T47D (cell line): ENCODE measurements at places on chromosomes 2 and 18.
A peak's percentile ranks its signal among the peaks of the same experiment; 100 is the strongest.

GRCh38 chr2:102303589-102303988 is 7.8 kb upstream of the IL1RL1 start:
- DNase-seq, result no peak

GRCh38 chr2:112832841-112833638 is 3.5 kb downstream of the IL1B start:
- DNase-seq, result no peak

- no peak for DNase-seq
Observed at GRCh38 chr18:58128381-58129374, 84.7 kb downstream of the NEDD4L start.

DNA sequence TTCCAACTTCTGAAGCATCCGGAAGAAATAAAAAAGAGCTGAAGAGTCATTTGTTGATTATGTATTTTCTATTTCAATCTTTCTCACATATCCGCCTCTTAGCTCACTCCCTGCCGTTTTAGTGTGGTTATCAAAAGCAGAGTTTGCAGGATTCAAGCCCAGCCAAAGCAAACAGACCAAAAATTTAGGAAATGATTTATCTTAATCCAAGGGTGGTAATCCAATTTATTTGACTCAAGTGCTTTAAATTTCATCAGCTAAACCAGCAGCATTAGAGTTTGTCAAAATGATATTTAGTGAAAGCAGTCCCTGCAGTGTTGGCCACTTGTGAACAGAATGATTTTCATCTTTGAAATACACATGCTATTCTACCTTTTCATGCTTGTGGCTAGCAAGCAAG is 129.3 kb upstream of the CCDC68 start:
- DNase-seq, result no peak

- no peak for DNase-seq
Observed at GRCh38 chr2:3839476-3839875, 136.1 kb downstream of the DCDC2C start.

GRCh38 chr2:144516981-144517865 is 2.7 kb downstream of the ZEB2 start:
- no peak for DNase-seq

- no peak for DNase-seq
Observed at GRCh38 chr18:77062518-77063003, 70.0 kb downstream of the MBP start.

GRCh38 chr2:113136828-113137775 is 9.7 kb downstream of the IL1RN start:
- DNase-seq, result peak; percentile 37

GRCh38 chr2:134155134-134155533 is 98.7 kb upstream of the MGAT5 start:
- no peak for DNase-seq

DNA sequence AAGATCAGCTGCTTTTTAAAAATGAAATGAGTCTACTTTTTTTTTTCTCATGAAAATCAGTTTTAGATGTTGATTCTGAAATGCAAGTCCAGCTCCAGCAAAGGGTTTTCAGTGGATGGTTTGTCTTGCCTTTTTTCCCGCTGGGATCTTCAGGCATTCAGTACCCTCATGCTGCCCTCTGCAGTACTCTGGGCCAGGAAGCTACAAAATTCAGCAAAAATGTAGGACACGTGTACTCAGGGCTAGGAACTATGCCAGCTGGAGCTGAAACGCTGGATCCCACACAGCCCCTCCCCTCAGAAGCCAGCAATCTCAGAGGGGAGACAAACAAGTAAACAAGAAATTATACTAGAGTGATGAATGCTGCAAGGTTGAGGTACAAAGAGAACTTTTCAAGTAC is 97.3 kb downstream of the MMADHC start:
- no peak for DNase-seq

GRCh38 chr2:9410108-9410507 is 13.2 kb downstream of the ITGB1BP1 start:
- no peak for DNase-seq

- DNase-seq, result no peak
Observed at GRCh38 chr2:29066271-29066860, 8.0 kb downstream of the PCARE start.

GRCh38 chr2:147096671-147097070 is 748.2 kb upstream of the ACVR2A start:
- no peak for DNase-seq

GRCh38 chr18:49026501-49027373 is 76.0 kb upstream of the SMAD7 start:
- DNase-seq, result no peak

DNA sequence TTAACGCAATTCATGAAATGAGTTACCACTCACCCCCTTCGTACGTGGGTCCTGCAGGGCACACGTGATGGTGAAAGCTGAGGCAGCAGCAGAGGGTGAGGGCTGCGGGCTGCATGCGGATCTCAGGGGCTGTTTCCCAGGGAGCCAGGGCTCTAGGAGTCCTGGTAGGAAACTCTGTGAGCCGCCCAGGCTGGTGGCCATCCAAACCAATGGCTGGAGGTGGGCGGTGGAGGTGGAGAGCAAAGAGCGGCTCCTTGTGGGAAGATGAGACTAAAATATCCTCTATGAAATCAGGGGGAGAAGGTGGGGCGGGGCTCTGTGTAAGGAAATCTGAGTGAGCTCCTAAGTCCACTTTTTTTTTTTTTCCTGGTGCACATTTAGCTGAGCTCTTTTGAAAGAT is 120.1 kb upstream of the SLC1A4 start:
- no peak for DNase-seq

GRCh38 chr2:179605341-179605740 is 256.1 kb downstream of the ZNF385B start:
- no peak for DNase-seq

GRCh38 chr2:223784221-223784772 is 53.1 kb downstream of the AP1S3 start:
- no peak for DNase-seq

DNA sequence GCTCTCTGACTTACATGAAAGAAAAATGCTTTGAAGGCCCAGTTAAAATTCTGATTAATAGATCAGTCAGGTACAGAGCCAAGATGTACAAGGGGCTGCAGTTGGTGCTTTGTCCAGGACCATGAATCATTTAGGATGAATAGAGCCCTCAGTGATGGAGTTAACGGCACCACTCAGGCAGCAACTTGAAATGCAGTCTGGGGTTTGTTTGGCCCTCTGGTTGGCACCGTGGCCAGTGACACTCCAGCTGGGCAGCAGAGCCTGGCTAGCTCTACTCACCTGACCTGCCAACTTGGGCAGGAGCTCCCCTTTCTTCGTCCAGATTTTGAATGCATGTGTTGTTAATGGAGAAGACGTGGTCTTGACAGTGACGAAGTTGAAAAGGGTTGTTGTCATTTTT is 493.0 kb upstream of the ACVR2A start:
- no peak for DNase-seq

- no peak for DNase-seq
Observed at GRCh38 chr2:159144776-159145614, 141.5 kb downstream of the WDSUB1 start.

GRCh38 chr2:105776560-105776928 is 31.8 kb downstream of the NCK2 start:
- DNase-seq, result no peak

- DNase-seq, result no peak
Observed at GRCh38 chr2:164761737-164762460, 79.7 kb downstream of the COBLL1 start.

DNA sequence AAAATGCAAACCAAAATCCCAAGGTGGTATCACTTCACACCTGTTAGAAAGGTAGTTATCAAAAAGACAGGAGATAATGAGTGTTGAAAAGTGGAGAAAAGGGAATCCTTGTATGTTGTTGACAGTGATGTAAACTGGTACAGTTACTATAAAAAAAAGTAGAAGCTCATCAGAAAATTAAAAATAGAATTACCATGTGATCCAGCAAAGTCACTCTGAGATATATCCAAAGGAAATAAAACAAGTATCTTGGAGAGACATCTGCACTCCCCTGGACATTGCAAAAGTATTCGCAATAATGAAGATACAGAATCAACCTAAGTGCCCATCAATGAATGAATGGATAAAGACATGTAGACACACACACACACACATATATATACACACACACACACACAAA is 208.3 kb upstream of the PIEZO2 start:
- no peak for DNase-seq

DNA sequence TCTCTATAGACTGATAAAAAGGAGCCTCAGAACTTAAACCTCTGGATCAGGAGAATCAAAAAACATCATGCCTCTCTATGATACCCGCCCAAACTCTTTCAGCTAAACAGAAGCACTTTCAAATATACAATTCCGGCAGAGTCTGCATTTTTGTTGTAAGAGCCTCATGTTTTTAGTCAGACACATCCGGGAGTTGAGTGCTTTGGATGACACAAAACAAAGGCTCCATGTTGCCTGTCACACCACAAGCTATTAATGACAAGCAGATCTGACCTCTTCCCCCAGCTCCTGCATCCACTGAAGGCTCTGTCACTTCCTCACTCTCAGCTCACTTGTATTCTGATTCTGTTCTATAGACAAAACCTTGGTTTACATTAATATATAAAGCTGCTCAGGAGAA is 33.2 kb downstream of the SLC38A11 start:
- no peak for DNase-seq

DNA sequence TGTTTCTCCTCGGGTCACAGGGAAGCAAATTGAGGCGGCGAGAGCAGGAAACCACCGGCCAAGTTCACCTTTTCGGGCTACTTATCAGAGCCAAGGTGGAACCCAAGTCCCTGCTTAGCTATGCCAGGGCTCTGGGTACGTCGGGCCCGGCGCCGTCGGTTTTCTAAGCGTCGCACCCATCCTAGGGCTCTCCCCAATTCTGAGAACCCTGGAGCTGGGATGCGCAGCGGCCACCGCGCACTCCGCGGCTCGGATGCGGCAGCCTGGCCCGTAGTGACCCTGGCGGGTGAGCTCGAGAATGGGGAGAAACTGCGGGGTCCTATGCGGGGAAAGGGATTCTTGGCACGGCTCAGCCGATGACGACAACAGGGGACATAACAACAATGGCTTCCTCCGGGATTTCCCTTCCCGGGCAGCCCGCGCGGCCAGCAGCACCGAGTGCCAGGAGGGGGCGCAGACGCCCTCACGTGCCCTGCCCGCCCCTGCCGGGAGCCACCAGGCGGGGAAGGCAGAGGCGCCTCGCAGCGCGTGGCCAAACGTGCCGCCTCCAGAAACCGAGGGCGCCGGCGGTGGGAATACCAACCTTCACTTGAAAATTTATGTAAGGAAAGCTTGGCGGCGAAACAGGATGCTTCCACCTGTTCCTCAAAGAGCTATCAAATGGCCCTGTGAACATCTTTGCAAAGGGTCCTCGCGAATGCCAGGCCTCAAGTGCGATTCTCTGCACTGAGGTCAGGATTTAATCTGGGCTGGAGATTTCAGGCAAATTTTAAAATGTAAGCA is 2.1 kb upstream of the SLC30A3 start:
- DNase-seq, result peak; percentile 49

GRCh38 chr2:188898261-188898660 is 75.9 kb upstream of the COL3A1 start:
- no peak for DNase-seq

DNA sequence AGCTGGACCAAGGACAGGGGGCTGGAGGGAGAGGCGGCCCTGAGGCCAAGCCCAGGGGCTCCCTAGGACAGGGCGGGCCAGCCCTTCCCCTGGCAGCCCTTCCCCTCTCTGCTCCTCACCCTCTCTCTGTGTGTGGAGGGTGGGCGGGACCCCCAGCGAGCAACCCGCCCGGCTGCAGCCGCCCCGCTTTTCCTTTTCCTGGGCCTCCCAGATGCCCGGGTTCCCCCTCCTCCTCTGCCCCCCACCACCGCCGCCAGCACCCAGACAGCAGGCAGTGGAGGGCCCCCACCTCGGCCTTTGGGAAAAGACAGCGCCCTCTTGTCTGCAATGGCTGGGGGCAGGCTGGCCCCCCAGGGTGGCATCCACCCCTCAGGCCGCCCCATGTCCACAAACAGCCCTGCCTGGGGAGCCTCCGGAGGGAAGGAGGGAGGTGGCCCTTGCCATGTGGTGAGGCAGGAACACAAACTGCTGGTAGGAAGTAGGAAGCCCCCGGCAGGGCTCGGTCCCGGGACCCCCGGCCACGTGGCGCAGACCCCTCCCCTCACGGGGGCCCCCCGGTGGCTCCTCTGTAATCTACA is 135.1 kb upstream of the CTDP1 start:
- DNase-seq, result no peak

- no peak for DNase-seq
Observed at GRCh38 chr2:70988151-70988550, 6.5 kb downstream of the TEX261 start.

DNA sequence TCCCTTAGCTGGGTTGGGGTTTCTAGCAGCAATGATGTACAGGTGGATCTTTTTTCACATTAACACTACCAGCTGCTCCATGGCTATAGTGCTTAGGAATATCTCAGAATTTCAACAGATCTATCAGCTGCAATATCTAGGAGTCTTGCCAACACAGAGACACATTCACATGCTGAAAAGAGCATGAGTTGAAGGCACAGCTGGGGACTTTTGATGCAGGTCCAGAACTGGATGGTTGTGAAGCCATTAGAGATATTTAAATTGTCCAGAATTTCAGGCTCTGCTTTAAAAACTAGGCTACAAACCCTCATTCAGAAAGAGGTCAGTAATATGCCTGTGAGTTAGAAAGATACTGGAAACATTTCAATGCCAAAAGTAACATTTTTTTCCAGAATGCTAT is 122.2 kb upstream of the CCDC195 start:
- DNase-seq, result no peak

GRCh38 chr2:224561234-224562005 is 23.7 kb downstream of the CUL3 start:
- no peak for DNase-seq

- DNase-seq, result no peak
Observed at GRCh38 chr2:241275504-241275903, 40.0 kb downstream of the HDLBP start.

DNA sequence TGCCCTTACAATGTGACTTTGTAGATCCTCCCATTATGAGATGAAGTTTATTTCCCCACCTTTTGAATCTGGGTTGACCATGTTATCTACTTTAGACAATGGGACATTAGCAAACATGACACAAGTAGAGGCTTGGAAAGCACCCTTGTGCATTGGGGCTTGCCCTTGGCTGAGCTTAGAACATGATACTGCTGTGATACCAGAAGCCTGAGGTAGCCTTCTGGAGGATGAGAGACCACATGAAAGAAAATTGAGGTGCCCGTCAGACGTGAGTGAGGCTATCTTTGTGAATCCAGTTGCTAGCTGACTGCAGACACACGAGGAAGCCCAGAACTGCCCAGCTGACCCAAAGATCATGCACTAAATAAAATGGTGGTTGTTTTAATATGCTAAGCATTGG is 341.2 kb downstream of the CYP26B1 start:
- DNase-seq, result no peak

GRCh38 chr2:207072571-207072970 is 93.2 kb downstream of the KLF7 start:
- DNase-seq, result no peak

DNA sequence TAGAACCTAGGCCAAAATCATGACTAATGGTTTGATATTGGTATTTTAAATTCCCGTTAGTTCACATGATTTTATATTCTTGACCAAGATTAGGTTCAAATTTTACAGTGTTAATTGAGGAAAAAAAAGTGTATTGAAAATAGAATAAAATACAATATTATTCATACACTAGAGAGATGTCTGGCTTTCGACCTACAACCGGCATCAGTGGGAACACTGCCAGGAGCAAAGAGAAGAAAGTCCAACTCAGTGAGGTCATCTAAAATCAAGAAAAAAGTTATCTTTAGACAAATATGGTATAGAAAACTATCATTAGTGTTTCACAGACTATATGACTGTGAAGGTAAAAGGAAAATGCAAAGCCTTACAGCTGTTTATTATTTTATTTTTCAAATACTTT is 81.5 kb downstream of the PIGN start:
- DNase-seq, result no peak
